ENCODE measurements at places on chromosomes 12 and 14.
A peak's percentile ranks its signal among the peaks of the same experiment; 100 is the strongest.

DNA sequence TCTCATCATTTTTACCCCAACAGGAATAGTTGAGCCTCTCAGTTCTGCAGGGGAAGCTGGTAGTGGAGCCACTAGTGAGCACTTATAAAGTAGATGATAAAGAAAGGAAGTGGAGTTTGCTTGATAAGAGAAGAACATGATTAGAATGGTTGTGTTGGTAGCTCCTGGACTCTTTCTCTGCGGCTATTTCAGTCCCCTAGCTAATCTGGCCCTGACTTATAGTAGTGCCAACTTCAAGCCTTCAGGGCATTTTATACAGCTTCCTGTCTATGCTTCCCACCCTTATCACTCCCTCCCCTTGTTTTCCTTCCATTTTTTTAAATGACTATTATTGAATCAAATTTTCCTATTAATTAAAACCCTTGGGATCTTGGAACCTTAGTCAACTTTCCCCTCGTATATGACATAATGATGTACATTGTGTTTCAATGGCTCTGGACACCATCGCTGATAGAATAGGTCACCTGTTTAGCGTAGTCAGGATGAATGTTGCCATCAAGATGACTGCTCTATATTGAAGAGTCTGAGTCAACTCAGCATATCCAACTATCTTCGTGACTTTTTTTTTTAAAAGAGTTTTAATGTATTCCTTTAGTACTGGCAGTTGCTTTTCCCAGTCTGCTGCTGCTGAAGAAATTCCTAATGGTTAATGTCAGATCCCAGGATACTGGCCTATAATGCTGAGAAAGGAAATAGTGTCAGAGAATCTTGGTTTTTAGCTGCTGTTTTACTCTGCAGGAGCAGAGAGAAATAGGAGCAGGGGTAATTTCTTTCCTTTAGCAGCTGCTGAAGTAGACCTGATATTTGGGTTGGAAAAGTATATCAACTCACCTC, 16.2 kb upstream of the PCNX1 start:
- no peak for DNase-seq

DNA sequence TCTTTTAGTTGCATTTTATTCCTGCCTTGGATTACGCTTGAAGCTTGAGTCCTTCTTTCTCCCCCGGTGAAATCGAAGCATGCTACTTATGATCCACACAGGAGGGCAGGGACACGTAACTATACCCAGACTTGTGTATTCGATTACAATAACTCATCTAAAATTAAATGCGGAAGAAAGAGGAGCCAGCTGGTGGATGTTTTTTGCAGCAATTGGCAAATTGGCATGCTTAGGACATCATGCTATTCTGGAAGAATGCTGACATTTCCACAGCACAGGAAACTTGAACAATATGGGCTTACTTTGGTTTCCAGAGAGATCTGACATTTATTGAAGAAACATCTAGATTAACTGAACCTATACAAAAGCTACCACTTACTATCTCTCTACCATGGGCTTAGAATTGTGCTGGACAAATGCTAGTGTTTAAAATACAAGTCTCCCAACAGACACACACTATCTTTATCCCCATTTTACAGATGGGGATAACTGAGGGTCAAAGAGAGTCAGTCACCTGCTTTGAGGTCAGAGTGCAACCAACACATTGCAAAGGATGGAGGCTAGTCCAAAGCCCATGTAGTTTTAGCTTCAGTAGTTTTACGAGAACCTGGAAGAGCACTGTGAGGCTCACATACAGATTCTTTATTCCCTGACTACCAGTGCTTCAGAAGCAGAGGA, 36.3 kb downstream of the LGMN start:
- no peak for DNase-seq

- no peak for DNase-seq
Observed at GRCh38 chr14:79278286-79278797, 933.0 kb downstream of the DIO2 start.

DNA sequence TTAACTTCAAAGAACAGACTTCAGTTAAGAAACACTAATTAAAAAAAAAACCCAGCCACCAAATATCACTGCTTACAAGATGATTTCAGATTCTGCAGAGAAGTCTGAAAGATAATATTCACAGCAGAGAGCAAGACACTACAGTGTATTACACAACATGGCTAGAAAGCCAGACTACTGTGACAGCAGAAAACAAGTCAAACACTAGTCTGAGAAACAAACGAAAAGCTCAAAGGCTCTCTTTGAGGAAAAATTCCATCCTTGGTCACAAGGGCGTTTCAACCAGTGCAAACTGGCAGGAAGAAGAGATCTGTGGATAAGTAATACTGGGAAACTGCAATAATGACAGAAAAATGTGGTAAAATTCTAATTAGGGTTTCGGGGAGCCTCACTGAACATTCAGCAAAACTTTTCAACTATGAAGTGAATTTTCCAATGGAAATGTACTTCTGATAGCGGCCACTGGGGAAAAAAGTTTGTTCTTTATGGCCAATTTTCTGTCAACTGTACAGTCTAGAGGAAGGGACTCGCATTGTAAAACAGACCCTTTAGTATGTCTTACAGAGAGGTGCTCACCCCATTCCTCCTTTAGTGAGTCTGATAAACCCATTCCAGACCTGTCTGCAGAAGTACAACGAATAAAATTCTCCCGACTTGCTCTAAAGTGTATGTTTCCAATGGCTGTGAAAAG, 50.4 kb downstream of the ACADS start:
- no peak for DNase-seq

DNA sequence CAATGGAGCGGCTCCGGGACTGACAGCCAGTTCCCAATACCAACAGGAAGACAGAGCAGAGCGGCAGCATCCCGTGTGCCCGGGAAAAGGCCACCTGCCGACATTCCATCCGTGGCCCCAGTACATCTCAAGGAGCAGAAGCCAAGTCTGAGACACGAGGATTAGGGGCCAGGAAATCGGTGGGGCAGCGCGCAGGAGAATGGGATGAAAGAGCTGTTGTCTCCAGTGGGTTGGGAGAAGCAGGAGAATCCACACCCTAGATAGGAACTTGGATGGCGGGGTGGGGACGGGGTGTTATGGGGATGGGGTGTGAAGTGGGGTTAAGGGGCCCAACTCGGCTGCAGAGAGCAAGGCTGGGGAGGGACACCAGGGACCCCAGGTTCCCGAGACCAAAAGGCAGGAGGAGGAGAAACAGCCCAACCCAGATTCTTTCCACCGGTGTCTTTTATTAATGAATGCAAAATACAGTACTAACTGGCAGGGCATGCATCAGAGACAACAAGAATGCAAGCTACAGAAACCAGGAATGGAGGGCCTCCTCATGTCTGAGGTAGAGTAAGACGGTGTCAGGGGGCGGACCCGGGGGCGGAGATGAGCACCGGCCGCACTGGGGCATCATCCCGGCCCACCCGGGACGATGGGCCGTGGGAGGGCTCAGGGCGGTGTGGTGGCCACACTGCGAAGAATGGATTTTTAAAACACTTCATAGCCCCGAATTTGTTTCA, 50.3 kb downstream of the BEGAIN start:
- no peak for DNase-seq

DNA sequence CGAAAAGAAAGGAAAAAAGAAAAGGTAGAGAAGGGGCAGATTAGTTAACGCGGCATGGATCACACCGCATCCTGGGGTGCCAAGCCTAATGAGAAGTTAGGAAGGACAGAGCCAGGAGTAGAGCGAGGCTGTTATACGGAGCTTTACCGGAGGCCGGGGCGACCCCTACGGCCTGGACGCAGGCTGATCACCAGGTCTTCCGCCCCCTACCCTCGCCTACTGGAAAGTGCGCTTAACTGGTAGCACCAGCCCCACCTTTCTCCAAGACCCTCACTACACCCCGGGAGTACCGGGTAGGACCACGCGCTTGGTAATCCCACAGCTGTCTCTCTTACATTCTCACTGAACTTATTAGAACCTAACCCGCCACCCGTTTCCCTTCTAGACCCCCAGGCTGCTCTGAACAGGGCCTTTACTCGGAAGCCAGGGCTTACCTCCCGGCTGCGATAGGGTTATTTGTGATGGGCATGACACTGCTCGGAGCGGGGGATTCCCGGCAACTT, 33.8 kb downstream of the WBP11 start:
- no peak for DNase-seq

DNA sequence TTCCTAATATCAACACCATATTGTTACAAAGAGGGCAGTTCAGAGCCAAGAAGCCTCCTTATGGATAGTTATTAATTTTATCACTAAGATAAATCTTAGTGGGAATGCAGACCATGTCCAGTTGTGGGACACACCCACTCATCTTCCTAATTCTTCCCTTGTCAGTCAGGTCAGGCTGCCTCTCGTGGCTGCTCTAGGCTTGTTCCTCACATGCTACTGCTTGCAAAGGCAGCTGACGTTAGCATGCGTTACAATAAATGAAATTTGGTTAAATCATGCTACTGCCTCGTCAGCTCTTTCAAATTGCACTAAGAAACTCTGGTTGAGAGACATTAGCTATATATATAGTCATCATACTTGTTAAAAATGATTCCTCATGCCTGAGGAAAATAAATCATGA, 108.4 kb downstream of the CAND1 start:
- no peak for DNase-seq

GRCh38 chr12:11875414-11875935, 195.3 kb upstream of the BCL2L14 start:
- DNase-seq = no peak

DNA sequence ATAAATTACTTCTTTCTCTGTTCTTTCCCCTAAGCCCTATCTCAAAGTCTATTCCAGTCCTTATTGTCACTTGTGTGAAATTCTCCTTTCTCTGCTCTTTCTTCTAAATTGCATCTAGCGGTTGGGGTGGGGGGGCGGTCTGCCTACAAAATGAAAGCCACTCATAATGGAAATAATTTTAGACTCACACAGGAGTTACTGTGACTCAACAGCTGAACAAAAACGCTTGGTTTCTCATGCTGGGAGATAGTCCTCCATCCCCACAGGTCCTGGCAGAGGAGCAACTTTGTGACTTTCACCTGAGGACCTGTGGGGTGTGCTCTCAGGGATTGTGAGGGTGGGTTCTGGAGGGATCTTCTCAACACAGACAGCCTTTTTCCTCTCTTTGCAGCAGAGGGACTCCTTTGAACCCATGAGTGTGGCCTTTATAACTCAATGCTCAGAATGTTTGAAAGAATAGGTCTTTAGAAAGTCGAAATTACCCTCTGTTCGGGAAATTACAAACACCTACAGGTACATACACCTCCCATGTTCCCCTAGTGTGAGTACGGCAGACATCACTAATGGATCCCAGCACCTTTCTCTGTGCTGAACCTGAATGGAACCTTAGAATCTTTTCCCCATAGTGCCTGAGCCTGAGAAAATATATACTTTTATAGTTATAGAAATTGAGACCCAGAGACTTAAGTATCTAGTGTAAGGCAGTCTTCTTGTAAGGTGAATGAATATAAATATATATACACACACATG, 109.7 kb downstream of the CHST11 start:
- DNase-seq = no peak

GRCh38 chr14:94560751-94561655, at the start of gene SERPINA4:
SERPINA4 (plus strand) TSS chr14:94561442; CDS start chr14:94563483, 2,041 bp downstream.
- no peak for DNase-seq

DNA sequence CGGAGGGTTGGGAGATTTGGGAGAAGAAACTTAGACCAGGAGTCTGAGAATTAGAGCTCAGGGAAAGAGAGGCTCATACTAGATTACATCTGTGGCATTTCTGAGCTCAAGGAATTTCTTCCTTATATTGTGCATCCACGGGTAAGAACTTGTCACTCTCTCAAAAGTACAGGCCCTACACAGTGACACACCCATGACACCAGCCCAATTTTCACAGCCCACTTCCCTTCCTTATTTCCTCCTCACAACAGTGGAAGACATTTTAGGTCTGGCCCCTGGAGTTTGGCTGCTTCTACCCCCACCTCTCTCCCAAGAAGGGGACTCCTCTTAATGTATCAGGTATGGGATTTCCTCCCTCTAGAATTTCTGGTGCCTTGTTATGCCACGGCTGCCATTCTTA, 9.2 kb upstream of the ZNF385A start:
- DNase-seq = no peak

- DNase-seq = peak; percentile 87
Observed at GRCh38 chr12:49662998-49663843, 39.9 kb downstream of the PRPF40B start.

- DNase-seq = no peak
Observed at GRCh38 chr12:67477681-67478265, 170.8 kb upstream of the DYRK2 start.

DNA sequence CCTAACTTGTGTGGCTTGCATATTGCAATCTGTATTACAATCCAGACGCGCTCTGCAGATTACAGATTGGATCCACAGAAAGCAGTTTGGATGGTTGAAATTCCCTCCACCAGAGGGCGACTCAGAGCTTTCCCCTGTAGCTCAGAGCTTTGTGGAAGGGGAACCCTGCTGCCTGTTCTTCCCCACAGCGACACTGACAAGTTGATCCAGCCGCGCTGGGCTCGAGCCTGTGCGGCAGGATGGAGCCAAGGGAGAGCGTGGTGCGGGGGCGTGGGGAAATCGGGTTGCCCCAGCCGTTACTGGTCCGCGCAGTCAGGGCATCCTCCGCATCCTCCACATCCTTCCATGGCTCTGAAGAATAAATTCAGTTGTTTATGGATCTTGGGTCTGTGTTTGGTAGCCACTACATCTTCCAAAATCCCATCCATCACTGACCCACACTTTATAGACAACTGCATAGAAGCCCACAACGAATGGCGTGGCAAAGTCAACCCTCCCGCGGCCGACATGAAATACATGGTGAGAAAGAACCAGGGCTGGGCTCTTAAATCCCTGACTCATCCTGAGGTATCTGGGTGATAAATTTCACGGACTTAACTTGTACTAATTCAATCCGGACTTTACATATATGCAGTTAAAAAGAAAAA, at the start of gene GLIPR1L1:
Gene GLIPR1L1 (plus strand): TSS at position 287 of the 647 bp plus-strand sequence. CDS start 59 bp downstream, at position 346.
- DNase-seq = peak; percentile 84

GRCh38 chr14:101078170-101078891, 174.8 kb upstream of the RTL1 start:
- no peak for DNase-seq

DNA sequence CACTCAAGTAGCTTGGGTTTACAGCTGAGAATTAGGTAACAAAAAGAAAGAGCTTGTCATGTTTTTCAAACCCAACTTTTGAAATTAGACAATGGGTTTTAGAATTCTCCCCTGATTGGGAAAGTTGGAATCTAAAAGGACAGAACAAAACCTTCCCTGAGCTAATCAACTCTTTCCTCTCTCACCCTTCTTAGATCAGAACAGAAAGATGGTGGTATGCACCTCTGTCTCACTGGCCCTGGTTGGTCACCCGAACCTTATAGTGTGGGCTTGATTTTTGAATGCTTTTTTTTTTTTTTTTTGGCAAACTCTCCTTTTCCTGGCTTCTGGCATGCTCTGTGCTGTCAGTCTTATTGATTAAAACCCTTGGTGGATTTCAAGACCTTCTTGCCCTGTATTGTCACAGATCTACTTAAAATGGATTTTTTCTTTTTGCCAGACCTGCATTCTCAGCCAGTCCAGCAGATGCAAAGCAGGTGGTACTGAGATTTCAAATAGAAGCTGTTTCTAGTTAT, 251.1 kb upstream of the RMST start:
- no peak for DNase-seq

Measured in CD4-positive, alpha-beta T cell treated with Interleukin-21 for 1 hour (primary cell).